ENCODE measurements at places on chromosomes 6 and 20. TPM values are rescaled to one million over a fixed set of nuclear protein-coding genes. Genes with fewer than 3 reads are reported as not detected.

DNA sequence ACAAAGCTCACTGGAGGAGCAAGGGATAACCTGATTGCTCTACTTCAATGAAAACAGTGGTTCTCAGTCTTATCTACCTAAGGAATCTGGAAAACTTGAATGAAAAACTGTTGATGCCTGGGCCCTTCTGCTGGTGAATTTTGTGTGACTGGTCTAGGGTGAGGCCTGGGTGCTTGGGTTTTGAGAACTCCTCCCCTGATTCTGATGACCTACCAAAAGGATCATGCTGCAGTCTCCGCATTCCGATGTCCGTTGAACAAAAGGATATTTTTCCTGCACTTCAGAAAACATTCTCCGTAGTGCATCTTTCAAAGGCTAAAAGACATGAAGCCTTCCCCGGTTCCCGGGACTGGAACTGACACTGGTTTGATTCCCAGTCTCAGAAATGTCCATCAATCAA lies 157.9 kb downstream of the SYNDIG1 start:
- no peak for DNase-seq

DNA sequence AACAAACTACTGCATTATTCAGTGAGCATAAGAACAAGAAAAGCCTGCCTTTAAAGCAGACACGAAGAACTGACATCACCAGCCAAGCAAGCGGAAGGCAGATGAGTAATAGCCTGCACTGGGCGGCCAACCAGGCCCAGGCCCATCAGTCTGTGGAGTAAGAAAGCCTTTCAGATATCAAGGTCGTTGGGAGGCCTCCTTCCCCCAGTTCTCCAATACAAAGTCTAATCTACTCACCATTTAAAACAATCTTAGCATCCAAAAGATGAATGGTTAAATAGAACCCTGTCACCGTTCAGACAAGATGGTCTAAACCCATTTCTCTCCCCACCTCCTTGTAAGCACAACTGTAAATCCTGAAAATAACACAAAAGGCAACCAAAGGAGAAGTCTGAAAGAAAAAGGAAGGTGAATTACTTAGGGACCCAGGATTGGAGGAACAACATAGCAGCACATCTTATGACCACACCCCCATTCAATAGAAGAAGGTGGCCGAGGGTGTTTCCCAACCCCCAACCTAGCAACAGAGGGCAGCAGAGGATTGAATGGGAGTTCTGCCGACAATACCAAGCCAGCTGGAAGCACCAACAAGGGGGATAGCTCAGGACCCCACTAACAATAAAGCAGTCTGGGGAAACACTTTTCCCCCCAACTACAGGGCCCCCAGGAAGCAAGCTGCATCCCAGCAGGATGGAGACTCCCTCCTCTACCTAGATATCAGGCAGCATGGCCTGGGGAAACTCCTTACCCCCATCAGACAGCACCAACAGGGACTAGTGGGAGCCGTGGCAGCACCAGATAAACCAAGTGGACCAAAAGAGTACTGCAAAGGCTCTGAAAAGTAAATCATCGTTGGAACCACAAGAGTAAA lies 67.9 kb downstream of the ZHX3 start:
- peak; percentile 75 for DNase-seq

The PGC gene
- not detected for total RNA-seq

- no peak for DNase-seq
Measured at GRCh38 chr20:37745553-37745952, 51.7 kb downstream of the CTNNBL1 start.

GRCh38 chr6:1729133-1729749 lies 119.5 kb downstream of the FOXC1 start:
- no peak for DNase-seq

DNA sequence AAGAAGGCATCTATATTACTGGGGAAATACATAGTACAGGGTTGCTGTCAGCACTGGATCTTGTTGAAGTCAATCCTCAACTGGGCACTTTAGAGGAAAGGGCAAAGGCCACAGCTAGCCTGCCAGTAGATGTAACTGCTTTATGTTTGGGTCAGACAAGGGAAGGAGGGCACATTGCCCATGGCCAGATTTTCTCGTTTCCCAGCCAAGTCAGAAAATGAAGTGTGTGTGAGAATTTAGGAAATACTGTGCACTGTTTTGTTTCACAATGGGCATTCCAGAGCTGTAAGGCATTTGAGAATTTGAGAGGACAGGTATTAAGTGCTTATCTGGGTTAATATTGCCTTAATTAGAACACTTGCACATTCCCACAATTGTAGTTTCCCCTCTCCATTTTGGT lies 183.9 kb upstream of the MCHR2 start:
- no peak for DNase-seq

The TREM1 gene
- total RNA-seq, result 1.2 TPM

The ZSCAN31 gene
- 10.2 TPM for total RNA-seq

The SLC24A3 gene
- total RNA-seq, result 1.4 TPM

- no peak for DNase-seq
Measured at GRCh38 chr6:116633685-116634084, 17.4 kb downstream of the RSPH4A start.

DNA sequence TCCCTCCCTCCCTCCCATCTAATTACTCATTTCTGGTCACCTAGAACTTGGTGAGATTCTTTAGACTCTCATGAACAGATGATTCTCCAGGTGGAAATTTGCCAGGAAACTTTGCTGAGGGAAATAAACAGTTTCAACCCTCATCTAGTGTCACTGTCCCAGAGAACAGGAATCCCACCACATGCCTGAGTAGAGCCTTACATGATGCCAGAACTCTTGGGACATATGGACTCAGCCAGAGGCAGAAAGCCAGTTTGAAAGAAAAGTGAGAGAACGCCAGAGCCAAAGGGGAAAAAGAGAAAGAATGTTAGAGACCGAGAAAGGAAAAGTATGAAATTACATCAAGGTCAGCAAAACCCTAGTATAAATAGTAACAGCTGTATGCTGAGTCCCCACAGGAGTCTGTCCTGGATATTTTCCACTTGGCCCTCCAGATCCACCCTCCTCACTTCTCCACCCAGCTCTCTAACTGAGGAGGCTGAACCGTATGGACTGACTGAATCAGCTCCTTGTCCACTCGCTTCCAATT lies 127.5 kb upstream of the COL21A1 start:
- DNase-seq, result no peak

DNA sequence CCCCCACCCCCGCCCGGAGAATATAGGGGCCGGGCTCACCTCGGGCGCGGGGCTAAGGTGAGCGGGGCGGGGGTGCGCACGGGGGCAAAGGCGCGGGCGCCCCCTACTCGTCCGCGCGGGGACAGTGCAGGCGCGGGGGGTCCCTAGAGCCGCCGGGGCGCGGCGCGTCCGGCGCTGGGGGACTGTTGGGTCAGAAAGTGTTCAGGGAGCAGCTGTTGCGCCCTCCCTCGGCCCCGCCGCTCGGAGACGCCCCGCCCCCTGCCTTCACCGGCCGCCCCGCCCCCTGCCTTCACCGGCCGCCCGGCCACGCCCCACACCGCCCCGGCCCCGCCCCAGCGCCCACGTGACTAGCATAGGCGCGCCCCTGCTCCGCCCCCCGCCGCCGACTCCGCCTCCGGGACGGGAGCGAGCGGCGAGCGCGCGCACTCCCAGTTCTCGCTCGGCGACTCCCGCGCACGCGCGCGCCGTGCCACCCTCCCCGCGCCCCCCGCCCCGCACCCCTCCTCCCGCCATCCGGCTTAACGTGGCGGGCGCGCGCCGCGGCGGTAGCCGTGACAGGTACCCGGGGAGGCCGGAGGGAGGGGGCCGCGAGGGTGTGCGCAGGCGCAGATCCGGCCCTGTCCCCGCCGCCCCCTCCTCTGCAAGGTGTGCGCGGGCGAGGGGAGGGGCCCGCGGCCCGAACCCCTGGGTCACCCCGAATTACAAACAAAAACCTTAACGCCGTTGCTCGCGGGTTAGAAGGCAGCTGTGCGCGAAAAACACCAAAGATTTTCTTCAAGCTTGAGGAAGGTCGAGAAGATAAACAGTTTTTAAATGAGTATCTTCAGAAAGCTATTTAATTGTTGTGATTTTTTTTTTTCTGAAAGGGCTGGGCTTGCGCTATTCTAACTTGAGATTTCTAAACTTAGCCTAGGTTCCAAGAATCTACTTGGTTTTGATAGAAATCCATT lies 704 bp upstream of the ZNF217 start:
- DNase-seq, result peak; percentile 99

- DNase-seq, result no peak
Measured at GRCh38 chr6:108874470-108875160, 26.4 kb downstream of the ARMC2 start.

The LTA gene
- not detected for total RNA-seq

The SH3BGRL2 gene
- total RNA-seq, result 7.9 TPM

GRCh38 chr6:121437851-121438651 lies 2.6 kb downstream of the GJA1 start:
- DNase-seq, result no peak

Measured in Right ventricle myocardium inferior (tissue), 1 donor.